Activated T-cell treated with anti-CD3 and anti-CD28 coated beads for 1 hour (primary cell): ENCODE measurements at places on chromosomes 11 and 22.

GRCh38 chr11:114033066-114033465 lies 26.4 kb upstream of the ZBTB16 start:
- no peak for DNase-seq

GRCh38 chr11:65292890-65293289 lies 21.8 kb upstream of the CDC42EP2 start:
- no peak for DNase-seq

DNA sequence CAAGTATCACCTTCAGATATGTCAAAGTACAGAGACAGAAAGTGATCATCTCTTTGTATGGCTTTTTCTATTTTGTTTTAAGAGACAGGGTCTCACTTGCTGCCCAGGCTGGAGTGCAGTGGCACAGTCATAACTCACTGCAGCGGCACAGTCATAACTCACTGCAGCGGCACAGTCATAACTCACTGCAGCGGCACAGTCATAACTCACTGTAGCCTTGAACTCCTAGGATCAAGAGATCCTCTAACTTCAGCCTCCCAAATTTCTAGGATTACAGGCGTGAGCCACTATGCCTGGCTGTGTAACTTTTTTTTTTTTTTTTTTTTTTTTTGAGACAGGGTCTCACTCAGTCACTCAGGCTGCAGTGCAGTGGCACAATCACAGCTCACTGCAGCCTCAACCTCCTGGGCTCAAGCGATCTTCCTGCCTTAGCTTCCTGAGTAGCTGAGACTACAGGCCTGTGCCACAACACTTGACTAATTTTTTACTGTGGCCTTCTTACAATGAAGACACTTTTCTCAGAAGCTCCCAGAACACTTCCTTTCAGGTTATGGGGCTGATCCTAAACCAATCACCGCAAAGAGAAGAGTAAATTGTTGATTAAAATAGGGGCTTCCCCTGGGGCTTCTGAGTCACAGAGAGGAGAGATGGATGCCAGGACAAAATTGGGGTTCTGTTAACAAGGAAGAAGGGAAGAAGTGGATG lies 9.0 kb upstream of the HIKESHI start:
- no peak for DNase-seq

GRCh38 chr11:27350511-27350910 lies 12.5 kb downstream of the CCDC34 start:
- no peak for DNase-seq

GRCh38 chr11:22666325-22666687 lies at the start of gene GAS2:
GAS2 (plus strand) TSS chr11:22666611; CDS start chr11:22674870, 8,259 bp downstream.
- DNase-seq, result no peak

- DNase-seq, result no peak
Measured at GRCh38 chr22:30158744-30159500, 78.7 kb downstream of the HORMAD2 start.

DNA sequence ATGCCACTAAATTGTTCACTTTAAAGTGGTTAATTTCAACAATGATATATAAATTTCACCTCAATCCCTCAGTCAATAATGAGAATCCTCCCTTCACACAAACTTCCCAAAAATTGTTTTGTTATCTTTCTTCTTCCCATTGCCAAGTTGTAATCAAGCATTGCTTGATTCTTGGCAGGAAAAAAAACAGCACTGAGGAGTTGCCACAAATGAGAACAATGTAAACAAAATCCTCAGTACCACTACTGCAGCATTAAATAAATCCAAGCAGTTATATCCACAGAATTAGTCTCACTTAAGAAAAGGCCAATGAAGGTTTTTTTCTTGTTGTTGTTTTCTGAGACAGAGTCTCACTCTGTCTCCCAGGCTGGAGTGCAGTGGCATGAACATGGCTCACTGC lies 38.2 kb downstream of the FAM168A start:
- DNase-seq, result no peak

- no peak for DNase-seq
Measured at GRCh38 chr11:84865791-84866535, 761.2 kb downstream of the DLG2 start.

- DNase-seq, result no peak
Measured at GRCh38 chr11:112307616-112308015, 47.0 kb upstream of the PLET1 start.

DNA sequence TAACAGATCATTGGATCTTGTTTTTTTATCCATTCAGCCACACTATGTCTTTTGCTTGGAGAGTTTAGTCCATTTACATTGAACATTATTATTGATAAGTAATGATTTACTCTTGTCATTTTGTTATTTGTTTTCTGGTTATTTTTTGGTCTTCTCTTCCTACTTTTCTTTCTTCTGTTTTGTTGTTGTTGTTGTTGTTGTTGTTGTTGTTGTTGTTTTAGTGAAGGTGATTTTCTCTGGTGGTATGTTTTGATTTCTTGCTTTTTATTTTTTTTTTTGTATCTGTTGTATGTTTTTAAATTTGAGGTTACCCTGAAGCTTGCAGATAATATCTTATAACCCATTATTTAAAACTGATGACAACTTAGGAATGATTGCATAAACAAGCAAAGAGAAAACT lies 28.6 kb downstream of the TAF1D start:
- no peak for DNase-seq

DNA sequence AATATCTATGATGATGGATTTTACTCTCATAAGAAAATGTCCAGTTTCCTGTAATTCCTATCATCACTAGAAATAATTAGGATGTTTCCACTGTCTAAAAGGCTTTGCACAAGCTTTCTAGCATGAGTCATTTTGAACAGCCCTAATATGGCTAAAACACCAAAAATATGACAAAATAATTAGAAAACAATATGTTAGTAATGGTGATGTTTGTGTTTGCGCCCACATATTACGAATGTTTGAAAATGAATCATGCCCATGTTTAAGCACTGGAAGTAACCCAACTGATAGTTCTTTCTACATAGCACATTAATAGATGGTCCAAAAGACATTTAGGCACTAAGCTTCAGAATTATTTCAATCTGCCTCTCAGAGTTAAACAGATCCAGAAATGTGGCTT lies 96.0 kb downstream of the TRPC6 start:
- DNase-seq, result no peak

DNA sequence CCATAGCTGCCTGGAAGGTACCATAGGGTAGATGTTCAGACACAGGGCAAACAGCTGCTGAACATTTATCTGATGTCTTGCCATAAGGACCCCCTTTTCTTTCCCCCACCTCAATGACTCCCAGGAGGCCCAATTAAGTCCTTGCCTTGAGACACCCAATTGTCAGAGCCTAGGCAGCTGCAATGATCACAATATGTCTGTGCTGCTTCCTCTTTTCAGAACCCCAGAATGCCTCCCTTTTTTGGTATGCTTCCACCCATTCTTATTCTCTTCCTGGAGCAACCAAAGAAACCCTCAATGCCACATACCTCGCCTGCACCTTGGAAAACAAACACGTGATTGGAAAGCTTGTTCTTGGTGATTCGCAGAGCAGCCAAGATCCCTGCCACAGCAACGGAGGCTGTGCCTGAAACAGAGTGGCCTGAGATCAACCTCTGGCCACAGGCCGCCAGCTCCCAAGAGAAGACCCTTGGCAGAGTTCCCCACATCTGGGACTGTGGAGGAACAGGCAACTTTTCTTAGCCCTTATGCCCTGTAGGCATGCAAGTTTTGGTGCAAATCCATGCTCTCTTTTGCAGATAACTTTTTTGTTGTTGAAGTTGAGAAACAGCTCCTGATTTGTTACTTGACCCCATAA lies 75.4 kb downstream of the CCDC81 start:
- DNase-seq, result no peak

GRCh38 chr11:74671520-74672196 lies 59.6 kb downstream of the CHRDL2 start:
- no peak for DNase-seq

- no peak for DNase-seq
Measured at GRCh38 chr11:100353083-100353482, 334.0 kb upstream of the ARHGAP42 start.

DNA sequence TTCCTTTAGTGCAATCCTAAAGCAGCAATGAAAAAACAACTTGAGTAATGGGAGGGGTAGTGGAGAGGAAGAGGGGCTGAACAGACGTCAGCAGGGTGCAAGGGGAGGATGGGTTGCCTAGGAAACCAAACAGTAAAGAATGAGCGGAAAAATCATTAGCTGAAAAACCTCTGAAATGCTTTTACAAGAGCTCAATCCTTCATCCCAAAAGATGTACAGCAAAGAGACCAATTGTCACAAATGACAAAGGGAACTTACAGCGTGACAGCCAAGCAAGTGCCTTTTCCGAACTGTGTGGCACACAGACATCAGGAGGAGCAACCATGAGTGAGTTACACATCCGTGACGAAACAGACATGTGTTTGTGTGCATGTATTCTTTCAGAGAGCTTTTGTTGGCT lies 104.6 kb downstream of the SIK3 start:
- DNase-seq, result no peak

GRCh38 chr11:60172011-60172410 lies 10.9 kb downstream of the MS4A6A start:
- DNase-seq, result no peak

GRCh38 chr22:38078046-38078840 lies 5.7 kb downstream of the SLC16A8 start:
- DNase-seq, result no peak

DNA sequence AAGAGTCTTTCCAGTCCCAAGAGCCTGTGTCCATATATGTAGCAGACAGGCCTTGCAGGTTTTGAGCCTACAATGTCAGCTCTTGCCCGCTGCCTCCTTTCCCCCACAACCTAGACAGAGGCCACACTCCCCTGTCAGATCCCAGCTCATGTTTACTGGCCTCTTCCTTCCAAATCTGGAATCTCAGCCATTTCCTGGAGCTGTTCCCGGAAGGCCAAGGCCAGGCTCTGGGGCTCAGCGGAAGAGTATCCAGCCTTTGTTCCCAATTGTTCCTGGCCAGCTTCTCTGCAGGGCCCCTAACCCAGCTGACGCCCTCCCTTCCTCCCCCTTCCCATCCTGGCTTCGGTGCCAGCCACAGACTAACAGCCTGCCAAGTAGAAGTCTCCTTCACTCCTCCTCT lies 1.0 kb upstream of the ROBO4 start:
- DNase-seq, result no peak

DNA sequence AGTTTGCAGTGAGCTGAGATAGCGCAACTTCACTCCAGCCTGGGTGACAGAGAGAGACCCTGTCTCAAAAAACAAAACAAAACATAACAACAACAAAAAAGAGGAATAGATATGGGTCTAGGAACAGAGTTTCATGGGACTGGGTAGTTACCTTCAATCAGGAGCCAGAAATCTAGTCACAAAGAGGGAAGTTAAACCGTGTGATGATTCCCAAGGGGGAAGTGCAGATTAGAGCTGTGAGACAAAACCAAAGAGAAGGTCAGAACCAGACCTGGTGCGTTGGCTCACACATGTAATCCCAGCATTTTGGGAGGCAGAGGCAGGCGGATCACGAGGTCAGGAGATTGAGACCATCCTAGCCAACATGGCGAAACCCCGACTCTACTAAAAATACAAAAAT lies 42.1 kb upstream of the LARGE1 start:
- DNase-seq, result no peak

DNA sequence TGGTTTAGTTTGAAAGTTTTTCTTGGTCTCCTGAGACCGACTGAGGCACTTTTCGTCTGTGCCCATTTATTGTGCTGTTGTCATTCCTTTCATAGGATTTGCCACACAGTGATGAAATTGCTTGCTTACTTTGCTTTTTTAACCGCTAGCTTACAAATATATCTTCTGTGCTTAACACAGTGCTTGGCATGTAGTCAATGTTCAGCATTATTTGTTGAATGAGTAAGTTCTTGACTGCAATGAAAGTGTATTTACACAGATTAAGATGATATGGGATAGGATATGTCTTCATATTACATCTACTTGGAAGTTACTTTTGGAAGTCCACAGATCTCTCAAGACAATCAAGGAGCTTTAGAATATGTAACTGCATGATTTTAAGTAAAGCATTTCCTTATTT lies 91.2 kb downstream of the GRIA4 start:
- DNase-seq, result no peak

GRCh38 chr11:107916671-107917241 lies 11.5 kb upstream of the RAB39A start:
- DNase-seq, result peak; percentile 16

GRCh38 chr11:44427432-44427831 lies 117.5 kb upstream of the ALX4 start:
- no peak for DNase-seq

GRCh38 chr22:39148727-39149535 lies 3.5 kb downstream of the CBX7 start:
- DNase-seq, result peak; percentile 54
